Endothelial cell of umbilical vein (primary cell): ENCODE measurements at places on chromosomes 3 and 15.

DNA sequence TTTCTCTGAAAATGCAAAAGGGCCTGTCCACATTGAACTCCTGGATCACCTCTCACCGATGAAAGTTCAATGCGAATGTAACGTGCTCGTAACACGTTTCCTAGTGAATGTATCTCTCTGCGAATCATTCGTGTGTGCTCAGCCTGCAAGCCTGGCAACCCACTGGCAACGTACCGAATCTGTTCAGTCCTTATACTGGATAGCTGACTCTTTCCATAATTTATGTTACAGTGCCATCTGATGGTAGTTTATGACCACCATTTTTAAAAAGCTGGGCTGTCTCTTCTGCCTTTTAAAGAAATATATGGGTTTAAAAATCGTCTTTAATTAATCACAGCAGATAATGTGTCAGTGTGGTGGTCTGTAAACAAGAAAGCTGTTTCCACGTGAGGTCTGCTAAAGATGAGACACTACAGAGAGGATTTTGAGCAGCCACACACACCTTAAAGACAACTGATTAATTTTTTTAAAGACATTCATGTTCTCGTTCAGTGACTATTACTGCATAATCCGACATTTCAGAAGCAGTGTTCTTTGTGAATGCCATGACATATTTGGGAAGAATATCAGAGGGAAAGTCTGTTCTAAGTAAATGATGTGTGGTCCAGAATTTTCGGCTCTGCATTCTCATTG, 69.4 kb upstream of the FOXP1 start:
- DNase-seq, result peak; percentile 78

GRCh38 chr15:71747128-71748083, 62.9 kb upstream of the NR2E3 start:
- peak; percentile 63 for DNase-seq

DNA sequence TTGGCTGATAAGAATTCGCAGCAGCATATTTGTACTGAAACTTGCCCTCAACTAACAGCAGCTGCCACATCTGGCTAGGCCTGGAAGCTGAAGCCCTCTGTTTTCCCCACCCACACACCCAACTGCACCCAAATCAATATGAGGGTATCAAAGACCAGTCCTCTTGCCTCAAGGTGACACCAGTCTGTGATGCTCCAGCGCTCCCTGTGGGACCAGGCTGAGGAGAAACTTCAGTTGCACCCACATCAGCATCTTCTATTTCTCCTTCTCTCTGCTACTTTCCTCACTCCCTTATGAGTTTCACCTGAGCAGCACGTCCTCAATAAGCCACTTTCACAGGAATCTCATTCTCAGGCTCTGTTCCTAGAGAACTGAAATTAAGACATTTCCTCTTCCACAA, 18.7 kb upstream of the GRAMD1C start:
- no peak for DNase-seq

DNA sequence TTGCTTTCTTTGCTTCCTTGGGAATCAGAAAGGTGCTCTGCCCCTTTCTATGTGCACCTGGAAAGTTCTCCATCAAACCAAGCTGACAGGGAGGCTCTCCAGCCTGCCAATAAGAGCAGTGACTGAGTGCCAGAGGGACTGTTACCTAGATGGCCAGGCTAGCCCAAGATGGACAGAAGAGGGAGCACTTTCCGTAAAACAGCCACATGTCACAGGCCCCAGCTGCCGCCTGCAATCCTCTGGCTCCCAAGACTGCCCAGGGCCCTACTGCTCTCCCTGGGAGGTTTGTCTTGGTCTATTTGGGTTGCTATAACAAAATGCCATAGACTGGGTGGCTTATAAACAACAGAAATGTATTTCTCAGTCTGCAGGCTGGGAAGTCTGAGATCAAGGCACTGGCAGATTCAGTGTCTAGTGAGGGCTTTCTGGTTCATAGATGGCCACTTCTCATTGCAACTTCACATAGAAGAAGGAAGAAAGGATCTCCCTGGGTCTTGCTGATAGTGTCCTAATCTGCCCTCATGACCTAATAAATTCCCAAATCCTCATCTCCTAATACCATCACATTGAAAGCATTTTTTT, 72.3 kb downstream of the TAMM41 start:
- DNase-seq, result peak; percentile 60

- DNase-seq, result no peak
Measured at GRCh38 chr3:149560001-149560400, 85.5 kb downstream of the TM4SF4 start.

- DNase-seq, result no peak
Measured at GRCh38 chr15:65821070-65821469, 29.0 kb upstream of the DENND4A start.
